Fibroblast of the aortic adventitia (primary cell): ENCODE measurements at places on chromosomes 4 and X. TPM values are rescaled to one million over a fixed set of nuclear protein-coding genes. Genes with fewer than 3 reads are reported as not detected.
A peak's percentile ranks its signal among the peaks of the same experiment; 100 is the strongest.

- peak; percentile 24 for DNase-seq
These were observed 5.2 kb upstream of the IRF2 start for GRCh38 chr4:184479516-184479950.

DNA sequence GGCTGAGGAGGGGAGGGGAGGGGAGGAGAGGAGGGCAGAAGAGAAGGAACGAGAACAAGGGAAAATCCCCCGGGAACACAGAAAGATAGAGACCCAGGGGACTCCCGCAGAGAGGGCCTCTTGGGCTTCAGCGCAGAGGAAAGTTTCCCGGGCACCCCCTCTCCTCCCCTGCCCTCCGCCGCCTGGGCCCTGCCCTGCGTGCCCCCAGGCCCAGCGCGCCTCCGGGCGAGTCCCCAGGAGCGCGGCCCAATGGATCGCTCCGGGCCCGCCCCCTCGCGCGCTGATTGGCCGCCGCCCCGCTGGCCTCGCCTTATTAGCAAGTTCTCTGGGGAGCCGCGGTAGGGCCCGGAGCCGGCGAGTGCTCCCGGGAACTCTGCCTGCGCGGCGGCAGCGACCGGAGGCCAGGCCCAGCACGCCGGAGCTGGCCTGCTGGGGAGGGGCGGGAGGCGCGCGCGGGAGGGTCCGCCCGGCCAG, at the start of gene MSX1:
TSS of gene MSX1 (plus strand) at position 341 of the 474 bp plus-strand sequence. CDS start 235 bp downstream, outside the sequence.
- DNase-seq: peak; percentile 83

- no peak for DNase-seq
These were observed 37.1 kb upstream of the SPARCL1 start for GRCh38 chr4:87566276-87566675.

Gene FGF13
- 5.6 and 26.5 TPM in 2 replicates for total RNA-seq

DNA sequence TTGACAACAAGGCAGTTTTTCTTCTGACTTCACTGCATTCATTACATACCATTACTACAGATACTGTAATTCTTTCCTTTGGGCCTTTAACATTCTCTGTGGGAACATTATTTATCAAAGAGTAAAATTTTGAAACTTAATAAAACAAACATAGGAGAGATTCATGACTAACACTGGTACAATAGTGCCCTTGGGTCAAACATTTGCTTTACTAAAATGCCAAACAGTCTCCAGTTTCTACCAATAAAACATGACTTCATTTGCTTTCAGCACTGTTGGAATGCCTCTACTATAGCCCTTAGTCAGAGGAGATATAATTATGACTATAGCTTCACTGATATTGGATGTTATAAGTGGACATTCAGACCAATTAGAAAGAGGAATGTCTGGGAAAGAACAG, 481.5 kb downstream of the PACRGL start:
- no peak for DNase-seq

DNA sequence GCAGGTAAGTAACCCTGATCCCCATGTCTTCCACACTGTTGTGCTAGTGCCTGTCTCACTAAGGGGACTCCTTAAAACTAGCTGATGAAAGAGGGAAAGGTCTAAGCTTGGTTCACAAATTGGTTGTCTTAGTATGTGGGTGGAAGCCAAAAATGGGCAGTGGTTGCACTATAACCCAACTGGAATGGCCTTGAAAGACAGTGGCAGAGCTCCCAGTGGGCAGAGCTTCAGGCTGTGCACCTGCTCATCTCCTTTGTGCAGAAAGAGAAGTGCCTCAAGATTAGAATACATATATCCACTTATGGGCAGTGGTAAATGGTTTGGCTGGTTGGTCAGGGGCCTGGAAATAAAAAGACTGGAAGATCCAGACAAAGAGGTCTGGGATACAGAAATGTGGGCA, 7.2 kb downstream of the SYN1 start:
- DNase-seq: no peak

GRCh38 chr4:93897559-93897958, 69.0 kb downstream of the ATOH1 start:
- no peak for DNase-seq

DNA sequence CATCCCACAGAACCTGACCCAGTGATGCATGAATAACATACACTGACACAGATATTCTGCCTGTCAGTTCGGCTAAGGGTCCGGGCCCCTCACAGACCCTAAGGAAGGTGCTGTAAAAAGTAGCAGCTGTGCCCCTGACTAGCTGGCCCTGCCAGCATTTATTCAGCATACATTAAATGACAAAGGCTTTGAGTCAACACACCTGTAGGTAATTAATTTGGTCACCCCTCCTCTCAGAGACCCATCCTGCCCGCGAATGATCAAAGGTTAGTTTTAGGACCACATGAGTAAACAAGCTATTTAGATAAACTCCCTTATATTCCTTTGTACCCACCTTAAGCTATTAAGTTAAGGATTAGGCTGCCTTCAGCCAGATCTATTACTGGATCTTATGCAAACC, 429.0 kb upstream of the NWD2 start:
- no peak for DNase-seq

Gene C4orf51
- not detected in 2 replicates for total RNA-seq

Gene FGF16
- total RNA-seq: 1.8 and 5.9 TPM in 2 replicates

DNA sequence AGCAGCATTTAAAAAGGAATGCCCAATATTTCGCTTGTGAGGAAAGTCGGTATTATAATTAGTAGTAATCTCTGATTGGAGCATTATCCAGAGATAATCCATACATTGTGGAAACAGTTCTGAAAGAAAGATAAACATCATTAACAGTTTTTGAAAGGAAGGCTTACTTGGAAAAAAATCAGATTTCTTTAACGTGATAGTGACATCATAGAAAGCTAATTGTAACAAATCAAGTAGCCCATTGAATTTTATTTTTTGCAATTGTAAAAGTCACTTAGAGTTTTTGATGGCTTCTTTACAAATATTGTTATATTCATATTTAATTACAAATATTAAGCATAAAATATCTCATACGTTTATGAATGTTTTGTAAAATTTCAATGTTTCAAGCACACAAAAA, 11.6 kb upstream of the NR3C2 start:
- DNase-seq: no peak

Gene RIPPLY1
- not detected in 2 replicates for total RNA-seq

Gene TRIM75
- not detected in 2 replicates for total RNA-seq

DNA sequence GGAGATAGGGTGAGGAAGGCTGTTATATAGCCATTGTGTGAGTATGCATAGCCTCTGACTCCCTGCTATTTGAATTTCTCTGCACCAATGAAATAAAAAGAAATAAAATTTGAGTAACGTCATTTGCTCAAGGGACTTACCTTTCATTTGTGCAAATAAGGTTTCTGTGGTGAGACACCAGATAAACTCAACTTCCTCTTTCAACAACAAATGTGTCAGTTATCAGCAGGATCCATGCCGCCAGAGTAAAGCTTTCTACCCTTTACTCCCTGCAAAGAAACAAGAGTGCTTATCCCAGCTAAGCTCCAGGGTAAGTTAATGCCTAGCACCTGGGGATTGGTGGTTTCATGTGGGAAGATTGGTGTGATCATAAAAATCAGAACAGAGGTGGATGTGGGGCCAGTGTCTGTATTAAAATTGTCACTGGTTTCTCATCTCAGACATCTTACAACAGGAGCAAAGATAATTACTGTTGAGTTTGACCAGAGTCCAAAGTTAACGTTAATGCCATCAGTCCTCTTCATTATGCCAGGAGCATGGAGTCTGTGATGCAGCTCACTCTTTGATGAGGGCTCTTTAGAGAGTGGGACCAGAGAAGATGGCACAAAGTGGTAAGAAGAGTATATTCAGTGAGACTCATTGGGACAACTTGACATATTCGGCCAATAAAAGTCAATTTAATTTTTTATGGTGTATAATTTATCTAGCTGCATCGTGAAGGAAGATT, at the start of gene P2RY10:
TSS of gene P2RY10 (plus strand) at position 206 of the 727 bp plus-strand sequence. CDS start 15,130 bp downstream, outside the sequence.
- no peak for DNase-seq

Gene BGN
- total RNA-seq: 12.3 and 133 TPM in 2 replicates

GRCh38 chr4:13762130-13762529, 134.6 kb upstream of the BOD1L1 start:
- no peak for DNase-seq

GRCh38 chr4:189202182-189202868, 738.3 kb upstream of the FRG1 start:
- DNase-seq: peak; percentile 16

- no peak for DNase-seq
These were observed 391.4 kb downstream of the SH2D1A start for GRCh38 chrX:124737771-124738170.

DNA sequence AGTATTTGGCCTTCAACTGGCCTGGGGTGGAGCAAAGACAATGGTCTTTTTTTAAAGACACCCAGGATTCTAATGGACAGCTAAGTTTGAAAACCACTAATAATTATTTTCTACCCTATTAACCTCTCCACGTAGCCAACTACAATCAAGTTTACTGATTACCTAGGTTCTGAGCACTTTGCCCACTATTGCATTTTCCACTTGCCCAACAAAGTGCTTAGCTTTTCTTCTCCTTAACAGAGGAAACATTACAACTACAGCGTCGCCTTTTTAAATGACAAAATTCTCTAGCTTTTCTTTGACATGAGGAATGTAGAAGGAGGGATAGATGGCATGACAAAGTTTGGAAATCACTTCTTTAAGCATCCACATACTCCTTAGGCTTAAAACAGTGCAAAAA, 2.0 kb downstream of the CHIC2 start:
- DNase-seq: no peak

GRCh38 chr4:37780444-37781130, 45.9 kb upstream of the PGM2 start:
- peak; percentile 33 for DNase-seq

Gene GPR173
- 1.1 and 2.5 TPM in 2 replicates for total RNA-seq

Gene ENPEP
- total RNA-seq: 0.54 and 5.9 TPM in 2 replicates

- no peak for DNase-seq
These were observed 95.3 kb downstream of the AFF1 start for GRCh38 chr4:87030124-87030523.

DNA sequence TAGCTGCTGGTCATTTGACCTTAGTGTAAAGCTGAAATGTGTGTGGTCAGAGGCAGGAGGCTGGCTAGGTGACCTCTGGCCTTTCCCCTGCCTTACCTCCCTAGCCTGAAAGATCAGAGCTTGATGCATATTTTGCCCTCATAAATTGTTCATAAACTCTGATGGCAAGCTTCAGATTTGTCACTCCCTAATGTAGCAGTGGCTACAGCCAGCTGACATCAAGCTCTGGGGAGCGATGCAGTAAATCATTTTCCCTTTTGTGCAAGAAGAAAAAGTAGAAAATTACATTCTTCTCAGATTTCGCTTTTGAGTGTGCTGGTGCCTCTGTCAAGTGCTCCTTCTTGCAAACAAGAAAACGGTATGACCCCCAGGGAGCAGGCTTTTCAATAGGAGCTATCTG, 87.7 kb upstream of the MAGEA4 start:
- no peak for DNase-seq

- DNase-seq: peak; percentile 8
These were observed 392.5 kb downstream of the ZNF674 start for GRCh38 chrX:46152756-46153155.

DNA sequence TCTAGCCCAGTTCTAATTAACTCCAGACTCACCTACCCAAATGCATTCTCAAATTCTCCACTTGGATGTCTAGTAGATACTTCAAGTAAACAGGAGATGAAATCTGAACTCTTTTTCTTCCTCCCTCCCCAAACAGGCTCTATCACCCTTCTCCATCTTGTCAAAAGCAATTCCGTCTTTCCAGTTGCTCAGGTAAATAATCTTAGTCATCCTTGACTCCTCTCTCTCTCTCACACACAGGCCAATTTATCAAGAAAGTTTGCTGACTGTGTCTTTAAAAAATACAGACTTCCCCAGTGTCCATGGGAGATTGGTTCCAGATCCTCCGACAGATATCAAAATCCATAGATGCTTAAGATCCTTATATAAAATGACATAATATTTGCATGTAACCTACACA, 12.9 kb downstream of the TXK start:
- DNase-seq: no peak

GRCh38 chr4:40550196-40550595, 79.5 kb downstream of the RBM47 start:
- DNase-seq: no peak

DNA sequence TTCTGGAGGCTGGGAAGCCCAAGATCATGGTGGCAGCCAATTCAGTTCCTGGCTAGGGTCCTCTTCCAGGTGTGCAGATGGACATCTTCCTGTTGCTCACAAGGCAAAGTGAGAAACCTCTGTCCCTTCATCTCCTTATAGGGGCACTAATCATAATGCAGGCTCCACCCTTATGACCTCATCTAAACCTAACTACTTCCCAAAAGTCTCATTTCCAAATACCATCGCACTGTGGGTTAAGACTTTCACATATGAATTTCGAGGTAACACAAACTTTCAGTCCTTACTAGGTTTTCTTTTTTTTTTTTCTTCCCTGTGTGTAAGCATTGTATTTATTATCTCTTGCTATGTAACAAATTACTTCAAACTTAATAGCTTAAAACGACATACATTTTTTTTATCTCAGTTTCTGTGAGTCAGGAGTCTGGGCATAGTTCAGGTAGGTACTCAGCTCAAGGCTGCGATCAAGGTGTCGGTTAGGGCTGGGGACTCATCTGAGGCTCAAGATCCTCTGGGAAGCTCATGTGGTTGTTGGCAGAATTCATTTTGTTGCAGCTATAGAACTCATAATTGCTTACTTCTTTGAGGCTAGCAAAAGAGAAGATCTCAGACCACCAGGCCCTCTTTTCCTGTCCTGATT, 204.7 kb upstream of the STK26 start:
- DNase-seq: no peak

Gene RAB33A
- total RNA-seq: 3.0 TPM in 1 of 2 replicates, not detected in the other

Gene PABPC1L2B
- total RNA-seq: not detected in 2 replicates

GRCh38 chrX:53616946-53617345, 69.6 kb downstream of the HUWE1 start:
- DNase-seq: no peak

Gene ESX1
- not detected in 2 replicates for total RNA-seq

GRCh38 chr4:113447769-113448168, 313.8 kb downstream of the CAMK2D start:
- DNase-seq: no peak

DNA sequence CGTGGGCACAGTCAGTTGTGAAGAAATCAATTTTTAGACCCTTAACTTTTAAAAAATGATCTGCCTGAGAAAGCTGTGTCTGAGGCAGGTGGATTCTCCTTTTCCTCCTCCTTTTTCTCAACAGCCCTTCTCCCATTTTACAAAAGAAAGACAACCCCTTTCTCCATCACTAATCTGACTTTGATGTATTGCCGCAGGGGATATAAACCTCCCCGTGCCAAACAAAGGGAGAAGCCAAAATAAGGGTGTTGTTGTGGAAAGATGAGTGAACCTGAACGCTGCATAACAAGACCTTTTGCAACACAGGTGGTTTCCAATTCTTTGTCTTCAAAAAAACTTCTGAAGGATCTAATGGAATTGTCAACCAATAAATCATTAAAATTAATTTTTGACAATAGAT, 8.4 kb upstream of the FHL1 start:
- no peak for DNase-seq

DNA sequence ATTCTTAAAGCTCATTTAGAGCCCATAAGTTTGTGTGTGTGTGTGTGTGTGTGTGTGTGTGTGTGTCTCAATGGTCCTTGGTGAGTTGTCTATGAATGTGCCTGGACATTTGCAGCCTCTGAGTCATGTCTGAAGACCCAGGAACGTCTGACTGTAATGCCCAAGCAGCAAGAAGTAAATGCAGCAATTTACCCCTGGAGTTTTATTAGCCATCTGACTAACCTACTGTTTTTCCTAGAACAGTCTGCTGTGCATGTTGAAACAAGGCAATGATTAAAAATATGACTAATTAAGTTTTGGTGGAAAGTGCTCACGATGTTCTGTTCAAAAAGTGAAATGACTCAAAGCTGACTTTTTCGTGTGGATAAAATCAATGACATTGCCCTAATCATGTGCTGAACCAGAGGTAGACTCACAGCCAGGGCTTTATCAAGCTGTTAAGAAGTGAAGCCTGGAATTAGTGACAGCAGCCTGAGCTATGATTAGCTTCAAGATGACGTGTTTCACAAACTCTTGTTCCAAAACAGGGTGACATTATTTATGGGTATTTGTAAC, 201.6 kb downstream of the CPE start:
- DNase-seq: peak; percentile 88
